ENCODE measurements at places on chromosomes 1 and 21.
A peak's percentile ranks its signal among the peaks of the same experiment; 100 is the strongest.

GRCh38 chr1:168739908-168740307 is 10.9 kb upstream of the DPT start:
- DNase-seq = no peak

DNA sequence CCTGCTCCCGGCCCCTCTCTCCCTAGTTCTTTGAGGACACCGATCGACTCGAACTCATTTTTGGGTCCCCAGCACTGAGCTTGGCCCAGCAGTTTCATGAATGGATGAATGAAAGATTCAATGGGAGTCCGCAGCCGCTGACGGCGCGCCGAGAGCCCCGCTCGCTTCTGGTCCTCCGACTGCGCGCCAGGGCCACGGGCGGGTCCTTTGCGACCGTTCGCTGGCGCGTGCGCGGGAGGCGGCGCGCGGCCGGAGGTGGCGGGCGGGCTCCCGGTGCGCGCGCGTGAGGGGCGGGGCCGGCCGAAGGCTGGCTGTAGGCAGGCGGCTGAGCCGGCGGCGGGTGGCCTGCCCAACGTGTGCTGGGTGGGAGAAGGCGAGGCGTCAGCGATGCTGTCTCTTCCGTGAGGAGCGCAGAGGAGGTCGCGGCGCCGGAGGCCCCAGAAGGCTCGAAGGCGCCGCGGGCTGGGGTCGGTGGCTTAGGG is at the start of gene MAST2:
Gene MAST2 (plus strand): TSS at position 314 of the 482 bp plus-strand sequence. CDS start 284 bp downstream, outside the sequence.
- DNase-seq = peak; percentile 49

DNA sequence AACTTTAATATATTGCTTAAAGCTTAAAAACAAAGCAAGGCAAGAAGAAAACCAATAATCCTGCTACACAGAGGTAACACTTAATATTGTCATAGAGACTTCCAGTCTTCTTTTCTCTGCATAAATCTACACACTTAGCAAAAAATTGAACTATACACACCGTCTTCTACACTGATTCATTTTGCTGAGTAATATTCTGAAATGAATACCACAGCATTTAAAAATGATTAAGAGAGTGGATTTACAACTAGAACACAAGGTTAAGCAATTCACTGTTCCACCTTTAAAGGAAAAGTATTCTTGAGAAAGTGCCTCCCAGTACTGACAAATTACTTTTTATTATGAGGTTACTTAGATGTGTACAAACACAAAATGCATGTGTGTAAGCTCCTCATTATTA is 22.2 kb upstream of the ITPKB start:
- no peak for DNase-seq

GRCh38 chr1:10779841-10780240 is 16.6 kb downstream of the CASZ1 start:
- DNase-seq = no peak

GRCh38 chr1:197618061-197618460 is 157.2 kb downstream of the DENND1B start:
- no peak for DNase-seq

DNA sequence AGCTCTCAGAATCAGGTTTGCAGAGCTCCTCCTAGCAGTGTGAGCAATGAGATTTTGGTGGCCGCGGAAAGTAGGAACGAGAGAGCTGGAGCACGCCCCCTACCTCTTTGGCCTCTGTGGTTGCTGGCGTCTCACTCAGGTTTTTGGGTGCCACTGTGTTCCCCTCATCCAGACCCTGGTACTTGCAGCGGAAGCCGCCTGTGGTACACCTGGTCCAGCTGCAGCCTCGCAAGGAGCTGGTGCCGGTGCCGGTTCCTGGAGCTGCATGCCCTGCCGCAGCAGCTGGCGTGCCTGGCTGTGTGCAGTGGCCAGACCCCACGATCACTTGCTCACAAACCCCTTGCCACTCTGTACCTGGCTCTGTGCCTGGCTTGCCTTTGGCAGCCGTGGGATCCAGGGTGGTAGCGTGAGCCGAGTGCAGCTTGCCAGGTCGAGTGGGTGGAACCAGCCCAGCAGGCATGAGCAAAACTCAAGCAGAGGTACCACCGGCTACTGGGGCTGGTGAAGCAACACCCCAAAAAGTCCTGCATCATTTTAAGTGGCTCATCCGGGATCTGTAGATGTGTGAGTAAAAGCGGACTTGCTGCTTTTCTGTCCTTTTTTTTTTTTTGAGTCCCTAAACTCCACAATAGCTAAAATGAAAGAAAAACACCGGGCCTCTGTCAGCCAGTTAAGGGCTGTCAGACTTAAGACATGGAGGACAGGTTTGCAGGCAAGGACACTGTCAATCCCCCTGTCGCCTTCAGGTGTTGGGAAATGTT is 844.9 kb downstream of the KCNT2 start:
- DNase-seq = no peak

- DNase-seq = no peak
Observed at GRCh38 chr1:198169672-198170071, 12.9 kb downstream of the NEK7 start.

- DNase-seq = no peak
Observed at GRCh38 chr1:111742938-111743549, 3.8 kb upstream of the INKA2 start.

GRCh38 chr1:202692959-202693555 is 17.2 kb downstream of the SYT2 start:
- peak; percentile 34 for DNase-seq

DNA sequence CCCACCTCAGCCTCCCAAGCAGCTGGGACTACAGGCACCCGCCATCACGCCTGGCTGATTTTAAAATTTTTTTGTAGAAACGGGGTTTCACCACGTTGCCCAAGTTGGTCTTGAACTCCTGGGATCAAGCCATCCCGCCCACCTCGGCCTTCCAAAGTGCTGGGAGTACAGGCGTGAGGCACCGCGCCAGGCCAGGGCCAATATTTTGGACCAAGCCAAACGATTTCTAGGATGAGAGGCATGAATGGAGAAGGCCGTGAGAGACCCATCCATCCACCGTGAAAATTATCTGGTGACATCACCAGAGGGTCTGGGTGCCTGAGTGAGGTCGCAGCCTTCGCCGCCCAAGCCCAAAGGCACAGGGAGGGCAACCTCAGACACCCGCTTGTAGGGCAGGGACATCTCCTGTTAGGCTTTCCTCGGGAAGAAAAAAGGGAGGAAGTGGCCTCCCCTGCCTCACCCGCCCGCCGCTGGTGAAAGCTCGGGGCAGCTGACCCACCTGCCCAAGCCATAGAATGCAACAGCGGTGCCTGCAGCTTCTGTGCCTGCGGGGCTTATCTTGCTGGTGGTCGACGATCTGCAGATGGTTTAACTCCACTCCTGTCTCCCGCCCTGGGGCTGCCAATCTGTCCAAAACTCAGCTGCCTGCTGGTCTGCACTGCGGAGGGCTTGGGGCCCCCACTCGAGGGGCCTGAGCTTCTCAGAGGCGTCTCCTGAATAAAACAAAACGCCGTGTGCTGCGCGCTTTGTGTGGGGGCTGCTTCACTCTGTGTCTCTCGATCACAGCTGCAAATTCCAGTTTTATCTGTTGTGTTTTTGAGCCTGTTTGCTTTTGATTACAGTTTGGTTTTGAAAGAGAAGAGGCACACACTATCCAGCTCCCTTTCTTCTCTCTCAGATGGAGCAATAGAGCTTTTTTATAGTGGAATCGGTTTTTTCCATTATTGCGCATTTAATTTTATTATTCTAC is 85.8 kb downstream of the MRPS6 start:
- DNase-seq = no peak

DNA sequence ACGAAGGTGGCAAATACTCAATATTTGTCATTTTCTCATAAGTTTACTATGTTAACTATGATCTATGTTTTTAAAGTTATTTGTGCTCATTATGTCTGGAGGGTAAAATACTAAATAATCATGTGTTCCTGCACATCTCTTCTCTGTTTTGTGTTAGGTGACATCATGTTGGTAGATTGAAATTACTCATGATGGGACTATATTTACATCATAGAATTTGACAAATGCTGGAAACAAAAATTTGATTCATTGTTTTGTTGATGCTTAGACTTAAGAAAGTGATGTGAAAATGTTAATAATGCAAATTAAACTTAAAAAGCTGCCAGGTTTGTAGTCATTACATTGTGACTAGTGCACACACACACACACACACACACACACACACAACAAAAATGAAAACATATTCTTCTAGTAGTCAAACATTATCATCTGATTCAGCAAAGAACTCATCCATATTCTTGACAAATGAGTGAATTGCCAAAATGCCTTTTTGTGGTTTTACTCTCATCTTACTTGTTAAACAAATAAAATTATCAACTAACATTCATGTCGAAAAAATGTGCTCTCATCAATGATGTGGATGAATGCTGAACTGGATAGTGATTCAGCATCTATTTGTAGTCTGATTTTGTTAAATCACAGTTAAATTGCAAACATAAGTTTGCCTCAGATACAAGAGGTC is 870.7 kb downstream of the BRINP3 start:
- DNase-seq = peak; percentile 43

GRCh38 chr1:64834734-64835133 is 89.9 kb downstream of the RAVER2 start:
- DNase-seq = no peak

DNA sequence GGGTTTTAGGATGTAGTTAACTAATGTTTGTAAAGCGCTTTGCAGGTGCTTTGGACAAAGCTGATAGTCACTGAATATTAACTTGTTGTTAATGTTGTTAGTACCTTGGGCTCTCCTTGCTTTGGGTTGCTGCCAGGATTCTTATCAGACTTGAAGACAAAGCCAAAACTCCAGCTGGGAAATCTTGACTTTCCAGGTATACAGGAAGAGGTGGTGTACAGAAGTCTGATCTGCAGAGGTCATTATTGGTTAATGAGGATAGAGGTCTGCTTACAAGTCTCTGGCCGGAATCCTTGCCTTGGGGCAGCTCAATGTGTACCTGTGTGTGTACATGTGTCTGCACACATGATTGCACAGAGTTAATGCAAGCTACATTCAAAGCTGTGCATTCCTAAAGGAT is 96.0 kb upstream of the POU3F1 start:
- DNase-seq = no peak

DNA sequence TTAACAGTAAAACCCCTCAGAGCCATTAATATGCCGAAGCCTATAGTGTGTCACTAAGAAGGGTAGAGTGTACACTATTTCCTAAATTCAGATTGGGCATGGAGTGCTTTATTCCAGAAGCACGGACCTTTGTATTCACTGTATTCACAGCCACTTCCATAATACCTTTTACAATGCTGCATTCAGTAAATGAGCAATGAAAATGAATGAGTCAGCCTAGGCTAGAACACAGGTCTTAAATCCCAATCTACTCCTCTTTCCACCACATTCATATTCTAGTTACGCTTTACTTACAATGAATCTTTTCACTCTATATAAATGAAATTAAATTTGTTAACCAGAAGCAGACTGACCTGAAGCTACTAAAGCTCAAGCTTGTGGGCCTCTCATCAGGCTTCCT is 13.0 kb upstream of the GORAB start:
- no peak for DNase-seq

GRCh38 chr1:6864166-6864565 is 78.9 kb downstream of the CAMTA1 start:
- no peak for DNase-seq

- no peak for DNase-seq
Observed at GRCh38 chr1:110310300-110310699, 28.9 kb upstream of the RBM15 start.

- no peak for DNase-seq
Observed at GRCh38 chr1:199038156-199038555, 399.3 kb downstream of the PTPRC start.

DNA sequence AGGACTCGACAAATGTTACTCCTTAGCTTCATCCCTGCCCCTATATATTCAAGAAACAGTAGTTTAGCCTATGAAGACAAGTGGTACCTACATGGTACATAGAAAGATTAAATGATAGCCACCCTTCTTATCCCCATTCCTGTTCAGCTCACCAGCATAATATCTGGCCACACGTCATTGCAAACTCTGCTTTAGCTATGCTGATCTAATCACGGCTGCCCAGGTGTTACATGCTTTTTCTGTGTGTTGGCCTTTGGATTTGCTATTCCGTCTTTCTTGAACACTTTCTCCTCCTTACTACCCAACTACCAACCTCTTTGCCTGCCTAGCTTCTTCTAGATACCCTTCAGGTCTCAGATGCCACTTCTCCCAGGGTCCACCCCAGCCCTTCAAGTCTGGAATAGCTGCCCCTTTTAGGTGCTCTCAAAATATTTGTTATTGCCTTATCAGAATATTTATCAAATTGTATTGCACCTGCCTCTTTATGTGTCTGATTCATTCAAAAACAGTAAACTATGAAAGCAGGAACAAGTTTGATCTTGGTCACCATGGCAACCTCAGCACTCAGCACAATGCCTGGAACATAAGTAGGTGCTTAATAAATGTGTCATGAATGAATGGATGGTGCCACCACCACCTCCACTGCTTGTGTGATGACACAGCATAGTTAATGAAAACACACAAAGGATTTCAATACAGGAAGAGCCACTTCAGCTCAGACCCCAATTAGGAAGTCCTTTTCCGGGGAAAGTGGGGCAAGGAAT is 11.4 kb upstream of the DNASE2B start:
- DNase-seq = no peak

DNA sequence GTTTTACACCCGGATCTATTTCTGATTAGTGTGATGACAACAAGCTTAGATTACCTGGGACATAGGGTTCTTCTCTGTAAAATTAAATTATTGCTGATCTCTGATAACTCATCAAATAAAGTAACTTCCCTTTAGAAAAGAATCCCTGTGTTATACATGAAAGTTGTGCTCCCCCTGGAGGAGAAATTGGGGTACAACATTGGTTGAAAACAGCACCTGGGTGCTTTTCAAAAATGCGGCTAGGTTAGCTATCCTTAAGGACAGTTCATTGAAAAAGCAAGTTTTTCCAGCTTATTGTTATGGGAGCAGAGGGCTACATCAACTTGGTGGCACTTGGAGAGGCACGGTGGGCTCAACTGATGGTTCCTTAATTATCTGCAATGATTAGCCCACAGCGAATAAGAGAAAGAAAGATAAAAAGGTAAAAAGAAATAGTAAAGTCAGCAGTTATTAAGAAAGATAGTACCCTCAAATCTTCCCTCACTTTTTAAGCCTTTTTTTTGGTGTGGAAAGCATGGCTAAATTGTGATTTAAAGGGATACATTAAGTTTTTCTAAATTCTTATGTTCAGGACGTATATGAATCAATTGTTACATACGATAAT is 97.8 kb downstream of the FMN2 start:
- no peak for DNase-seq

- DNase-seq = no peak
Observed at GRCh38 chr1:64135462-64136223, 67.8 kb upstream of the UBE2U start.

- DNase-seq = peak; percentile 36
Observed at GRCh38 chr1:42682739-42683531, 717 bp downstream of the YBX1 start.

DNA sequence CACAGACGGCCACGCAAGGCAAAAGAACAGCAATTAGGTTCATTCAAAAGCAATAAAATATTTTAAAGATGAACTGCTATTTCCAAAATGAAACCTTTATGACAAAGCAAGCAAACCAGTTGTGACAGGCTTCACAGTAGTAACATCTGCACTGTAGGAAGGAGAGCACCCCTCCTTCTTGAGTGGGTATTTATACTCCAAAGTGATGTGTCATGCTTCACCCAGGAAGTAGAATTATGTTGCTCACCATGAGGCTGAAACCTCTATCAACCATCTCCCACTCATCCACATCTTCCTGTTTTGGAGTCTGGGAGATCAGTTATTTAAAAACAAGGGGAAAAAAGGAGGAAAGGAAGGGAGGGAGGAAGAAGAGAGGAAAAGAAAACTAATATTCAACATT is 885 bp downstream of the OR2T10 start:
- DNase-seq = no peak
